ENCODE measurements at places on chromosomes 7 and 10.
A peak's percentile ranks its signal among the peaks of the same experiment; 100 is the strongest.

DNA sequence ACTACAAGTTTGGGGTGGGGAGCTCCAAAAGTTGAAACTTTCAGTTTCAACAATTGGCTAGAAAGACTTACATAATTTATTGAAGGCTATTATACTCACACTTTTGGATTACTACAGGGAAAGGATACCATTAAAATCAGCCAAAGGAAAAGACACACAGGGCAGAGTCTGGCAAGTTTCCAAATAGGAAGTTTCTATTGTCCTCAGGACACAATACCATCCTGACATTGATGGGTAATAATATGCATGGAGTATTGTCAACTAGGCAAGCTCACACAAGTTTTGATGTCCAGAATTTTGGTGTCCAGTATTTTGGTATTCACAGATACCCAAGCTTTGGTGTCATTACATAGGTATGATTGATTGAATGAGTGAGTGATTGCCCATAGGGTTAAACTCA lies 872.6 kb upstream of the SORCS1 start:
- no peak for DNase-seq

DNA sequence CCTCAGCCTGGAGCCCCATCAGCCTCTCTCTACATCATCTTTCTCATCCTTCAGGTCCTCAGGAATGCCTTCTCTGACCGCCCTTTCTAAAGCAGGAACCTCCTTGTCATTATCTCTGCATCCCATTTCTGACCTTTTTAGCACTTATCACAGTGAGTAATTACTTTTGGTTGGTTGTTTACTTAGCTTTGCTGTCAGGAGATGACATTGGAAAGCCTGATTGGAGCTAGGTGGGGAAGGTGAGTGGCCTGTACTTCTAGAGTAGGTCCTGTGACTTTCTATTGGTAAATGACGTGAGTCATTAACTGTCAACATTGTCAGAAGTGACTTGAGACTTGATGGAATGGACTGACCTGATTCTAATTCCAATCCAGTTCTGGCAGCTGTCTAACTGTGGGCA lies 9.3 kb upstream of the SLC25A13 start:
- no peak for DNase-seq

- peak; percentile 18 for DNase-seq
These were observed 38.3 kb downstream of the LRRC72 start for GRCh38 chr7:16564909-16565426.

GRCh38 chr7:55396233-55396785 lies 31.2 kb downstream of the LANCL2 start:
- DNase-seq = no peak

DNA sequence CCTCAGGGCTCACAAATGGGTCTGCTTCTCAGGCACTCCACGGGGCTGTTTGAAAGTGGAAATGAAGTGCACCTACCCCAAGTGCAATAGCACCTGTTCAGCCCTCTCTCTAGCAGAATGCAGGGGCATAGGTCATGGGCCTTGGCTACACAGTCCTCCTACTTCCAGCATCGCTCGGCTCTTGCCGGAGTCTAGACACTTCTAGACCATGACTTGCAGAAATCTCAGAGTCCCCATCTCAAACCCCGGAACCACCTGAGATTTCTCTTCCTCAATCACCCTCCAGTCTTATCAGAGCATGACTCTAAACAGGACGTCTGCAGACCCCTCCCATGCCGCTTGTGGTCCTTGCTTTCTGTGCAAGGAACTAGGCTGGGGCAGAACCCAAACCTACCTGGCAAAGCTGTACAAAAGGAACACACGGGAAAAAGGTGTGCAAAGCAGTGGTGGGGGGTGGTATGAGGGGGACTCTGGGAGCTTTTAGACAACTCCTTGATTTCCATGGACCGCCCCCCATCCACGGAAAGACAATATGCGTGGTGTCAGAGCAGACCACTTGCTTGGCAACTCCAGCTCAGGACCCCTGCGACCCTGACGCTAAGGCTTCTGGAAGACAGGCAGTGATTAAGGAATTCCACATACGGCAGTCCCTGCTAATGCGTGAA lies 13.8 kb downstream of the TMEM273 start:
- DNase-seq = no peak

DNA sequence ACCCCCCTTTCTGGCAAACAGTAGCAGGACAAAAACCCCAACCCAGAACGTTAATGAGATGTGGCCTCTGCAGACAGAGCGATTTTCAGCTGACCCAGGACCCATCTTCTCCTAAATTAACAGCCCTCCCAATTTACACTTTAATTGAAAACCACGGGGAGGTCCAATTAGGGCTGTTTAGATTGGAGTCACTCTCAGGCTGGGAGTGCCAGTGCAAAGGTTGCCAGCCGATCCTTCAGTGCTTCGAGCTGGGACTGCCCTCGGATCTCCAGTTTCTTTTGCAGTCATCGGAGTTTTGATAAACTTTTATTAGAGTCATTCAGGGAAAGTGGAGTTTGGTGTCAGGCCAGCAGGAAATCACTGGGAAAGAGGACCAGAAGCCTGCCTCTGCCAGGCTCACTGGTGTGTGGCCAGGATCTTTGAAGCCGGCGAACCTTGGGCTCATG lies 108.0 kb downstream of the DOCK1 start:
- no peak for DNase-seq

All from epithelial cell of proximal tubule (primary cell).